Suprapubic skin (tissue), 4 donors: ENCODE measurements at places on chromosomes 3 and 15. TPM values are rescaled to one million over a fixed set of nuclear protein-coding genes. Genes with fewer than 3 reads are reported as not detected.

- peaks cover 86% of the 10 kb centered on the region for H3K4me1 ChIP-seq
- peak overlapping the region; percentile 37 for H3K4me3 ChIP-seq
- H3K36me3 ChIP-seq: peaks cover 9% of the 10 kb centered on the region
- DNase-seq: no peak
- no peaks in the 10 kb centered on the region for H3K27me3 ChIP-seq
- peak overlapping the region; percentile 100 for H3K27ac ChIP-seq
These were observed 7.0 kb downstream of the BHLHE40 start for GRCh38 chr3:4986175-4986781.

DNA sequence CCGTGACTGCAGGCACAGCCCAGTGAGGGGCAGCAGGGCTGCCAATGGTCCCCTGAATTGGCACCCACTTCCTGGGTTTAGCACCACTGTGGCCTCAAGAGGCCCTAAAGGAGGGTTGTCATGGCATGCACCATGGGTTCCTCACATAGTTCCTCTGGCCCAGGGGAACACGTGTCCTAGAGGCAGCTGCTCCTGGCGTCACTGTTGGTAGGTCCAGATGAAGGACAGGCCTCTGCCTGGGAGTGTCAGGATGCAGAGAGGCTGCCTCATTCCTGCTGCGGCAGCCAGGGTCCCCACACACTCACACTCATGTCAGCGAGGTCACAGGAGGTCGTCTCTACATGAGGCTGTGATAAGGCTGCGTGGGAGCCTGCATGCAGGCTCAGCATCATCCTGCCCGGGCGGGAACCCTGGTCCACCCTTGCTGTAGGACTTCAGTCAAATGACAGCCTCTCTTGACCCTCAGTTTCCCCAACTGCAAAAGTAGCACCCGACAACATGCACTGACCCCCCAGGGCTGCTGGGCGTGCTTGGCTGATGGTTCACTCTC is 26.1 kb upstream of the SFMBT1 start:
- no peaks in the 10 kb centered on the region for H3K36me3 ChIP-seq
- H3K27me3 ChIP-seq: no peaks in the 10 kb centered on the region
- H3K27ac ChIP-seq: no peak overlapping the region
- DNase-seq: no peak
- peak overlapping the region; percentile 62 for H3K4me3 ChIP-seq
- H3K4me1 ChIP-seq: peaks cover 13% of the 10 kb centered on the region

ROPN1 gene
- 1.4 TPM for total RNA-seq

CHDH gene
- 11.5 TPM for total RNA-seq

DNA sequence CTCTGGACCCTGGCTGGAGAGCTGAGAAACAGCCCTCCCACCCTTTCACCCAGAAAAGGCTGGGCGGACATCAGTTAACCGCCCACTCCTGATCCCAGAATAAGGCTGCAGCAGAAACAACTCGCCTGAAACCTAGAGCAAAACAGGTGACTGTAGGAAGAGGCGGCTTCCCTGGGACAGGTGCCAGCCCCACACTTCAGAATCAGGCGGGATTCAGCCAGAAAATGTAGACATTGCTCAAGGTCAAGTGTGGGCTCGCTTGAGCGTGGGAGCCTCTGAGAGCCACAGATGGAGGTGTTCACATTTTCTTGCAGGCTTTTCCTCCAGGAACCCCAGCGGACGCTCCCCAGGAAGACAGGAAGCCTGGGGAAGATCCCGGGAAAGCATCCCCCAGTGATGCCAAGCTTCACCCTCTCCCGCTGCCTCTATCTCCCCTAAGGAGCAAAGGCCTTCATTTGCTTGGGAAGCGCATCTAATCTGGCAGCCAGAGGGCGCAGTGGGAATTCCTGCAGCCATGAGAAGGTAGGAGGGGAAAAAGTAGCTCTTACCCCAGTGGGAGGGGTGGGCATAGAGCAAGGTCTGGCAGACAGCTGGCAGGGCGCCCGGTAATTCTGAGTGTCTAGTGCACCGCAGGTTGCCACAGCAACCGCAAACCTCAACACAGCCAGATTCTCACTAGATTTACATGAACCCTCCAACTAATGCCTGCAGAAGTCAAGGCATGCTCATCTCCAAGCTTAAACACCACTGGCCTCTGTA is 77.7 kb downstream of the OCA2 start:
- no peak for DNase-seq
- no peak overlapping the region for H3K4me3 ChIP-seq
- H3K36me3 ChIP-seq: no peaks in the 10 kb centered on the region
- H3K27ac ChIP-seq: no peak overlapping the region
- H3K4me1 ChIP-seq: no peaks in the 10 kb centered on the region

STAB1 gene
- 5.3 TPM for total RNA-seq

GRCh38 chr15:69325456-69325971 is 26.8 kb downstream of the PAQR5 start:
- no peaks in the 10 kb centered on the region for H3K27me3 ChIP-seq
- no peak for DNase-seq
- H3K4me1 ChIP-seq: peaks cover 7% of the 10 kb centered on the region

- H3K4me3 ChIP-seq: no peak overlapping the region
- H3K36me3 ChIP-seq: no peaks in the 10 kb centered on the region
- no peaks in the 10 kb centered on the region for H3K27me3 ChIP-seq
- DNase-seq: no peak
- H3K4me1 ChIP-seq: peaks cover 63% of the 10 kb centered on the region
- peak overlapping the region; percentile 29 for H3K27ac ChIP-seq
These were observed 2.1 kb downstream of the FYCO1 start for GRCh38 chr3:45993421-45994027.

DNA sequence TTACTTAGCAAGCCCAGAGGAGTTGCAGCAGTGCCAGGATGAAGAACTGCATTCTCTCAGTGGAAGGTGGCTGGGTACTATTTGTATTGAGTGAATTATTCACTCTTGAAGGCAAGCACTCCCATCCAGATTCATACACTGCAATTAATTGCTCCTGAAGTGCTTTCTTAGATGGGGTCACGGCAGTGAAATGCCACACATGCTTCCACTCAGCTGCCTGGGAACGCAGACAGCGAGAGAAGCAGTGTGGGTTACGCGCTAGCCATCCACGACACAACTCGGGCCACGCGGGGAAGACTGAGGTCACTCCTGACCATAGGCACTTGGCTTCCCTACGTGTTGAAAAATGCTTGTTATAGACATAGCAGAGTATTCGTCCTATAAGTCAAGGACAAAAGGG is 30.8 kb upstream of the LMCD1 start:
- H3K27me3 ChIP-seq: no peaks in the 10 kb centered on the region
- H3K4me1 ChIP-seq: no peaks in the 10 kb centered on the region
- no peaks in the 10 kb centered on the region for H3K36me3 ChIP-seq
- no peak for DNase-seq
- no peak overlapping the region for H3K27ac ChIP-seq

MYEF2 gene
- total RNA-seq: 3.4 TPM

GRCh38 chr3:100766069-100766468 is 56.8 kb downstream of the TFG start:
- no peaks in the 10 kb centered on the region for H3K36me3 ChIP-seq
- no peak overlapping the region for H3K4me3 ChIP-seq
- no peak for DNase-seq
- no peaks in the 10 kb centered on the region for H3K27me3 ChIP-seq
- no peaks in the 10 kb centered on the region for H3K4me1 ChIP-seq

ATP13A4 gene
- total RNA-seq: 18.7 TPM

CCR8 gene
- not detected for total RNA-seq

DNA sequence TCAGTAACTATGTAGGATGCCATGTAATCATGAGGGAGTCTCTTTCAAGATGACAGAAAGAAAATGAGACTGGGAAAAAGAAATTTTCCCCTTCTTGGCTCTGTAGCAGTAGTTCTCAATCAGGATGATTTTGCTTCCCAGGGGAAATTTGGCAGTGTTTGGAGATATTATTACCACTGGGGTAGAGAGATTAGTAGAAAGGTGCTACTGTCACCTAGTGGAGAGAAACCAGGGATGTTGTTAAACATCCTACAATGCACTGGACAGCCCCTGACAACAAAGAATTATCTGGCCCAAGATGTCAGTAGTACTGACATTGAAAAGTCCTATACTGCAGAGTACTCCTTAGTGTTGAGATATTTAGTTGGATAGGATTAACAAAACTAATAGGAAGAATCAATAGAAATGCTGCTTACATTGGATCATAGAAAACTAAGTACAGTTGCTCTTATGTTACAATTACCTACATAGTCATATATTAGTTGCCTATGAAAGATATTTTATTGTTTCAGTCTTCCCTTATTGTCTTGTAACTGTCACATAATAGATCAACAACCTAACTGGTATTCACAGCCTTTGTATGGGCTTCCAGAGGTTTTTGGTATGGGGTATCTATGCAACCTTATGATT is 433.3 kb downstream of the RAP2B start:
- H3K4me3 ChIP-seq: no peak overlapping the region
- H3K36me3 ChIP-seq: no peaks in the 10 kb centered on the region
- H3K27me3 ChIP-seq: no peaks in the 10 kb centered on the region
- H3K4me1 ChIP-seq: peaks cover 6% of the 10 kb centered on the region
- DNase-seq: no peak

XYLB gene
- 1.2 TPM for total RNA-seq

HHATL gene
- not detected for total RNA-seq

- no peak for DNase-seq
- no peak overlapping the region for H3K4me3 ChIP-seq
- peak overlapping the region; percentile 67 for H3K27ac ChIP-seq
- H3K36me3 ChIP-seq: no peaks in the 10 kb centered on the region
- no peaks in the 10 kb centered on the region for H3K27me3 ChIP-seq
These were observed 35.5 kb upstream of the TIMP4 start for GRCh38 chr3:12194209-12194608.

HCN4 gene
- not detected for total RNA-seq

GRCh38 chr15:74726774-74727164 is 1.4 kb upstream of the CYP1A1 start:
- peaks cover 23% of the 10 kb centered on the region for H3K4me1 ChIP-seq
- H3K27ac ChIP-seq: no peak overlapping the region
- no peak for DNase-seq
- peak overlapping the region; percentile 59 for H3K4me3 ChIP-seq

- no peak overlapping the region for H3K27ac ChIP-seq
- no peaks in the 10 kb centered on the region for H3K4me1 ChIP-seq
- no peak overlapping the region for H3K4me3 ChIP-seq
- H3K36me3 ChIP-seq: peaks cover 56% of the 10 kb centered on the region
These were observed 11.9 kb downstream of the MCM2 start for GRCh38 chr3:127610105-127610504.

CFAP100 gene
- total RNA-seq: not detected

DNA sequence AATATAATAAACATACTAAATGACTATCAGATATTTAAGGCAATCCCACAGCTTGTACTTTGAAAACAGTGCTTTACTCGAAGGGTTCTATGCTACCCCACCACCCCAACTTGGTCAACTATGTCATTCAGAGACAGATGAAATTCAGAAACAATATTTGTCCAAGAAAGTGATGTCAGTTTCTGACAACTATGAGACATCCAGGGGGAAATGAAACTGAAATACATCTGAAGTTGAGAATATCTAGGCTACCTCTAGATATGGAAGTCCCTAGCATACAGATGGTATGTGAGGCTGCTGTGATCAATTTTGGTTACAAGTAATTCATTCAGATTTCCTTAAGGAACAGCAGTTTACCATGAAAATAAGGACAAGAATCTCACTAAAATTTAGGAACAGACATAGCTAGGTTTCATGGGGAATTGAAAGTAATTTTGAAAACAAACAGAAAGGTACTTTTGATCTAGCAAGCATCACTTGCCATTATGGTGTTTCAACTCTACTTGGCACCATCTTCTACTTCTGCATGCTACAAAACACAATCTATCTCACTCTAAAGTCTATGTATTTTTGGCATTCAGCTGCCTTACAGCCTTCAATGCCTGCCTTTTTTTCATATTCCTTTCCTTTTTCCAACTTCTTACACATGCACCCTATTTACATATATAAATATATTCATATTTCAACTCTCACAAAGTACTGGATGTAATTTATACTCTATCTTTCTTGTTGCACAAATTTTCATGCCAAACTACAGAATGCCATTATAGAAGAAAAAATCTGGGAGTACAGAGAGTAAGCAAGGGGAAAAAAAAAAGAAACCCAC is 21.7 kb downstream of the ATG3 start:
- no peaks in the 10 kb centered on the region for H3K4me1 ChIP-seq
- H3K36me3 ChIP-seq: peaks cover 57% of the 10 kb centered on the region

DNA sequence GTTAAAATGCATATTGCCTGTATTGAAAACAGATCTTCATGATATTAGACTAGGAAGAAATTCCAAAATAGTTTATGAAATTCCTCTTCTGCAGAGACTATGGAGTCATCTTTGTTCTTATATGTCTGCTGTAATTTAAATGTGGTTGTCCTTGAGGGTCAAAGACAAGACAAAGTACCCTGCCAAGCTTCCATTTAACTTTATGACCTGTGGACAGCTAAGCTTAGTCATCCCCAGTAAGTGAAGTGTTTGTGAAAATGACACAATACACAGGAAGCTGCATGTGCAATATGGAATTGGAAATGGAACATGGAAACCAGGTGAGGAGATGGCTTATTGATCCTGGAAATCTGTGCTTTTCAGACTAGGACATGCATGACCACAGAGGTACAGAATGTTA is 68.5 kb upstream of the GBE1 start:
- no peaks in the 10 kb centered on the region for H3K4me1 ChIP-seq
- H3K36me3 ChIP-seq: no peaks in the 10 kb centered on the region
- no peak overlapping the region for H3K27ac ChIP-seq
- no peak overlapping the region for H3K4me3 ChIP-seq
- no peak for DNase-seq

DNA sequence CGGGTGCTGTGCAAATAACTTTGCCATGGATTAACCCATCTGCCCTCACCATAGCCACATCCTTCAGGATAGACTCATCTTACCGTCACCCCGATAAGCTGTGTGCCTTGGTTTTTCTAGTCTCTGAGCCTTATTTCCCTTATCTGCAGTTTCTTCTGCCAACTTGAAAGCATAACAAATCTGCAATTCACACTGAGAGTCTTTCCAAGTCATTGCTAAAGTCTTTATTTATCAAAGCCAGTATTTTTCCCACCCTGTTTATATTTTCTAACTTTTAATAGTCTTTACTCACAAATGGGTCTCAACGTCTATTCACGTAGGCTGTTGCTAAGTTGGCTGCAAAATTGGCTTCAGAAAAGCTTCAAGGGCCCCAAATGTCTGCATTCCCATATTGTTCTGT is 61.6 kb upstream of the SUCLG2 start:
- no peaks in the 10 kb centered on the region for H3K36me3 ChIP-seq
- DNase-seq: no peak
- no peak overlapping the region for H3K27ac ChIP-seq
- no peaks in the 10 kb centered on the region for H3K4me1 ChIP-seq
- no peaks in the 10 kb centered on the region for H3K27me3 ChIP-seq
- H3K4me3 ChIP-seq: no peak overlapping the region

- H3K4me1 ChIP-seq: peaks cover 38% of the 10 kb centered on the region
- no peak for DNase-seq
- peak overlapping the region; percentile 48 for H3K27ac ChIP-seq
- no peak overlapping the region for H3K4me3 ChIP-seq
- H3K27me3 ChIP-seq: no peaks in the 10 kb centered on the region
These were observed 31.7 kb downstream of the AKAP13 start for GRCh38 chr15:85412066-85412465.

GRCh38 chr3:116127464-116127863 is 317.8 kb downstream of the LSAMP start:
- H3K27ac ChIP-seq: no peak overlapping the region
- H3K4me3 ChIP-seq: no peak overlapping the region
- H3K36me3 ChIP-seq: no peaks in the 10 kb centered on the region
- no peaks in the 10 kb centered on the region for H3K4me1 ChIP-seq
- no peaks in the 10 kb centered on the region for H3K27me3 ChIP-seq

GRCh38 chr3:191217301-191217700 is 18.3 kb downstream of the OSTN start:
- no peaks in the 10 kb centered on the region for H3K27me3 ChIP-seq
- DNase-seq: no peak
- no peak overlapping the region for H3K4me3 ChIP-seq
- H3K27ac ChIP-seq: no peak overlapping the region

ALDH1A3 gene
- 6.8 TPM for total RNA-seq

GRCh38 chr15:79184465-79184892 is 93.9 kb upstream of the RASGRF1 start:
- H3K27me3 ChIP-seq: peaks cover 5% of the 10 kb centered on the region
- no peaks in the 10 kb centered on the region for H3K4me1 ChIP-seq
- peak; percentile 88 for DNase-seq
- H3K36me3 ChIP-seq: no peaks in the 10 kb centered on the region
